ENCODE measurements at places on chromosomes 16 and 17.

- DNase-seq, result no peak
Measured at GRCh38 chr17:49843774-49844350, 4.0 kb downstream of the TAC4 start.

DNA sequence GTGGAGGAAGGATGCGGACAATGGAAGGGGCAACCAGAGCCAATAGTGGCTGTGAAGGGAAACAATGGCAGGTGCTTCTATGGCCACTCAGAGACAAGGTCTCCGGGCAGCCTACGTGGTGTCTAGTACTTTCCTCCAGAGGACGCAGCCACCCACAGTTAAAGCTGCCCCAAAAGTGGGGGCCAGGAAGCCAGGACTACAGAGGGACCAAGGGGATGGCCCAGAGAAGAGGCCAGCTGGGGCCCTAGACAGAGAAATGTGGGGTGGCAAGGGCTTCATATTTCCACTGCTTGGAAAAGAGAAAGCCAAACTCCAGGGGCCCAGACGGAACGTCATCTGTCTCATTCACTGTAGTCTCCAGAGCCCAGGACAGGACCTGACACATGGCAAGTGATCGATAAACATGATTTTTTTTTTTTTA is 837 bp upstream of the PER1 start:
- no peak for DNase-seq

DNA sequence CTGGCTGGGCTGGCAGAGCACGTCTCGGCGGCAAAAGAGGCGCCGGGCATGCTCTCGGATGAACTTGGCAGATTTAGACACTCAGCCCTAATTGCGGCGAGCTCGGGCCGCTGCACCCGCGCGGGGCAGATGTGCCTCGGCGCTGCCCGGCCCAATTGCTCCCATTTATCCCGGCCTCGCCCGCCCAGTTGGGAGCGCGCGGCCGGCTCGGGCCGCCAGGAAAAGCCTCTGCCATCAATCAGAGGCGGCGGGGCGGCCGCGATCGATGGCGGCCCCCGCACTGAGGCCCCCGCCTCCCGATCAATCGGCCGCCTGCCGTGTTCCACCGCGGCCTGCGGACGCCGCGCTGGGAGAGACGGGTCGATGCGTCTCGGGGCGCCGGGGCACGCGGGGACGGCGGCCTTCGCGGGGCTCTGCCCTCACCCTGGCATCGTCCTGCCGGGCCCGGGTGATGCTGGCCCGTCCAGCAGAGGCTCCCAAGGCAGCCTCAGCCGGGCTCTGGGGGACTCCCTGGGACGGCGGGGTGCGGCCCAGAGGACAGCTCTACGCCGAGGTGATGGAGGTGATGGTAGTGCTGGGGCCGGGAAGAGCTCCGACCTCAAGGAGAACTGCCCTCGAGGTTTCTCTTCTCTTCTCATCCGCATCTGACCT is 200.9 kb upstream of the N4BP1 start:
- no peak for DNase-seq

DNA sequence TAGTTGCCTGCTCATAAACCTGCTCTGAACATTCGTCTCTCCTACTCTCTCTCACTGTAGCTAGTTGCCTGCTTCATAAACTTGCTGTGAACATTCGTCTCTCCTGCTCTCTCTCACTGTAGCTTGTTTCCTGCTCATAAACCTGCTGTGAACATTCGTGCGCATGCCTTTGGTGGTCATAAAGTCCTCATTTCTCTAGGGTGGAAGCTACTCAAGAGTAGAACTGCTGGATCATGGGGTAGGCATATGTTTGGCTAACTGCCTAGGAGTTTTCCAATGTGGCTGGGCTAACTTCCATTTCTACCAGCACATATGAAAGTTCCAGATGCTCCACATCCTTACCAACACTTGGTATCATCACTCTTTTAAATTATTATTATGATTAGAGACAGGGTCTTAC is 174.6 kb upstream of the RPH3AL start:
- no peak for DNase-seq

GRCh38 chr17:69958063-69958462 is 117.0 kb upstream of the KCNJ16 start:
- no peak for DNase-seq

DNA sequence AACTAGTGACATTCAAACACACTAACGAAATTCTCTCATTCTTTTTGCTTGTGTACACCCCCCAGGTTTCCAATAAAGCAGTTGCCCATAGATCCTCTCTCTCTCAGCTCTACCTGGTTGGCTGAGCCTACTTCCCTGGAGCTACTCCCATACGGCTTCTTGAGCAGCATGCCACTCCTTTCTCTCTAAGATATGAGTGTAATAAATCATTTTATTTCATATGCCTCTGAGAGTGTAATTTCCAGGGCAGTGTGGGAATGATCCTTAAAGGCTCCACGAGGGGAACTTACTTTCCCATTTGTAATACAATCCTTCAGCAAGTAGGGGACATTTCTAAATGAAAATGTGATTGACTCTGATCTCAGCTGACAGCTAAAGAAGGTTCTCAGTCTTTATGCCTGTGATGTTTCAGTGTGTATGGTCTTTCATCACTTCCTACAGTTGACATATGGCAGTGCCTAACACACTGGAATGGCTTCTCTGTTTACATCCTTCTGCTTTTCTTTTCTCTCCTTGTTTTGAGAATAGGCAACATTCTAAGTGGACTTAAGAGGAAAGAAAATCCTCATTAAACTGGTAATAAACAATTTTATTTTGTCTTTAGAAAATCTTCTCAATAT is 1194.3 kb upstream of the CDH8 start:
- no peak for DNase-seq

- DNase-seq, result no peak
Measured at GRCh38 chr16:49929626-49930025, 73.7 kb upstream of the ZNF423 start.

DNA sequence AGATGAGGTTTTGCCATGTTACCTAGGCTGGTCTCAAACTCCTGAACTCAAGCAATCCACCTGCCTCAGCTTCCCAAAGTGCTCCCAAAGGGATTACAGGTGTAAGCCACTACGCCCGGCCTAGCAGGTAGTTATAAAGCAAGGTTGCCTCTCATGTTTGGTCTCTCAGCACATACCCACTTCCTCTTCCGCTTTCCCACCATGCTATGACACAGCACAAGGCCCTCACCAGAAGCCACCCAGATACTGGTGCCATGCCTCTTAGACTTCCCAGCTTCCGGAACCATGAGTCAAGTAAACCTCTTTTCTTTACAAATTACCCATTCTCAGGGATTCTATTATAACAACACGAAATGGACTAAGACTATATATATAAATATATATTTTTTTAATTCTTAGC is 143.6 kb downstream of the COPRS start:
- no peak for DNase-seq

DNA sequence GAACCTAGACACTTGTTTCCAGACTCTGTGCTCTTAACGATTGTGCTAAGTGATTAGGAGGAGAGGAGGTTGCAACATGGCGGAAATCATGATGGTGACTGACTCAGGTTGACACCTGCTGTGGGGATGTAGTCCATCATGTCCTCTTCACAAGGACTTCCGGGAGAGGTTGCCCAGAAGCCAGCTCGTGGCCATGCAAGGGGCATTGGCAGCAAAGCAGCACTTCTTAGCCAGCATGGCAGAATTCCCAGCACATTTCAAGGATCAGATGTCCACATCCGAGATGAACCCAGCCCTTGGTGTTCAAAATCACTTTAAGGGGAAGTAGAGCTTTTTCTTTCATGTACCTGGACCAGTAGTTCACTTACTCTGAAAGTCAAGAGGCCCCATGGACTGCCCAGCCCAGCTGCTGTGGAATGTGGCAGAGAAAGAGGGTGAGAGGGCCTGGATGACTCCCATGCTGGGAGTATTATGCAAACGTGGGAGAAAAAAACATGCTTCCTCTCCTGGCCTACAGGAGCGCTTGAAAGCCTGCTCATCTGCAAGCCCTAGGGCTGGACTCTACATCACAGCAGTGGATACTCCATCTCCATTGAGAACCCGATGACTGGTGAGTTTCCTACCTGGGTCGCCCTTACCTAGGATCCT is 65.5 kb downstream of the IRX6 start:
- no peak for DNase-seq

DNA sequence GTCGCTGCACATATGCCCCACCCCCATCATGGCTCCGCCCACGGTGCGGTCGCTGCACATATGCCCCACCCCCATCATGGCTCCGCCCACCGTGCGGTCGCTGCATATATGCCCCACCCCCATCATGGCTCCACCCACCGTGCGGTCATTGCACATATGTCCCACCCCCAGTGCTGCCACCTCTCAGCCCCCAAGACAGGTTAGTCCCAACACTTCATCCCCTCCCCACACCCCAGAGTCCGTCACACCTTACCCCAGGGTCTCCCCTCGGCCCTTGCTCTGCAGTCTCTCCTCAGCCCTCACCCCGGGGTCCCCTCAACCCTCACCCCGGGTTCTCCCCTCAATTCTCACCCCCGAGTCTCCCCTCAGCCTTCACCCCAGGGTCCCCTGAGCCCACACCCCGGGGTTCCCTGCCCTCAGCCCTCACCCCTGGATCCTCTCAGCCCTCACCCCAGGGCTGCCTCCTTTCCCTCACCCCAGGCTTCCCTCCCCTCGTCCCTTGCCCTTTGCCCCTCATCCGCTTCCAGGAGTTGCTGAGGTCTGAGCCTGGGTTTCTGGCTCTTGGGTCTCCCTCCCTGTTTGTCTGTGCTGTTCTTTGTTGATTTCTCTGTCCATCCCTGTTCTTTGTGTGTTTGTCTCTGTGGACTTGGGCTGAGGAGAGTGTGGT is 25.6 kb downstream of the TPSG1 start:
- no peak for DNase-seq

DNA sequence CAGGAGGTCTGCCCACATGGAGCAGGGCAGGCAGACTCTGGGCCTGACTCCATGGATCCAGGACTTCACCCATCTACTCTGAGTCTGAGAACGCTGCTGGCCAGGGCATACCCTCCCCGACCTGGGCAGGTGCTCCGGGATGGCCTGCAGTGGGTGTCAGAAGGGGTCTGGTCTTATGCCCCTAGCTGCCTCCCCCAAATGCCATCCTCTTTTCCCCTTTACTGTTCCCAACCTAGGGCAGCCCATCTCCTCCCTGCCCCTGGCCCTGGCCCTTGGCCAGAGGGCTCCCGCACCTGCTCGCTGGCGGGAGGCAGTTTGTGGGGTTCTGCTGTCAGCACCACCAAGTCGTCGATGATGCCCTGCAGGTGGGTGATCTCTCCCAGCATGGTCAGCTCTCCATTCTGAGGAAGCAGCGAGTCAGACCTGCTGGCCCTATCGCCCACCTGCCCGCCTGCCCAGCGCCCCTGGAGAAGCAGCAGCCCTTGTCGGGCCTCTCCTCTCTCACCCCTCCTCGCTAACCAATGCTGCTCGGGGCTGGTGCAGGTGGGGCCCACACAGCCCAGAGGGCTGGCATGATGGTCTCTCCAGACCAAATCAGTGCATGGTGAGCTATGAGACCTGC is 8.2 kb downstream of the MTSS2 start:
- no peak for DNase-seq

DNA sequence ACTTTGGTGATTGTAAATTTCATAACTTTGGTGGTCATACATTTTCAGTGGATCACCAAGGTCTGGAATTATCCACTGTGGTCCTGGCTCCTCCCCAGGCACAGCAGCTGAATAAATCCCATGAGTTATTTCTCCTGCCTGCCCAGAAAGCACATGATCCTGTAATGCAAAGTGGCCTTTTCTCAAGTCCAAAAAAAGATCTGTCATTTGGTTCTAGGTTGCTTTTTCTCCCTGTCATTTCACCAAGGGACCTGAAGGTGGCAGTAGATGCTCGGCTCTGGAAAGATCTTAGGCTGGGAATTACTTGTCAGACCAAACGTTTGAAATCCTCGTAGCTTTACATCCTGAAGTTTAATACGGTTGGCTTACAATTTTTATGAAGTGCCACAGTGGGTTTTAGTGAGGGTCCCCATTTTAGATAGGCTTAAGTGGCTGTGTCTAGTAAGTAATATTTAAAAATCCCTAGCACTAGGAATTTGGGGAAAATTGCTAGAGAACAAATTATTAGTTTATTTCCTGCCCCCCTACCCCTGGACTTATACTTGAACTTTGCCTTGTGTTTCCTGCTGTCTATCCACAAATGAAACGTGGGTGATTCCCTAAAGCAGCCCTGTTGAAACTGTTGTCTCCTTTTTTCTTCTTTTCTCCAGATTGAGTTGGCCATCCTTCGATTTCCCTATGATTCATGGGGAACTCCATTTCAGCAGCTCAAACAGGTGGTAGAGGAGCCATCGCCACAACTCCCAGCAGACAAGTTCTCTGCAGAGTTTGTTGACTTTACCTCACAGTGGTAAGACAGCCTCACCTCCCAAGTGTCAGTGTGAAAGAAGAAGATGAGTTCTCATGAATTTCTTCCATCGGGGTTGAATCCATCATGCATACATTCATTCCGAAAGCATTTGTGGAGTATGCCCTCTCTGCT is 111.7 kb downstream of the MAP2K6 start:
- DNase-seq, result no peak

DNA sequence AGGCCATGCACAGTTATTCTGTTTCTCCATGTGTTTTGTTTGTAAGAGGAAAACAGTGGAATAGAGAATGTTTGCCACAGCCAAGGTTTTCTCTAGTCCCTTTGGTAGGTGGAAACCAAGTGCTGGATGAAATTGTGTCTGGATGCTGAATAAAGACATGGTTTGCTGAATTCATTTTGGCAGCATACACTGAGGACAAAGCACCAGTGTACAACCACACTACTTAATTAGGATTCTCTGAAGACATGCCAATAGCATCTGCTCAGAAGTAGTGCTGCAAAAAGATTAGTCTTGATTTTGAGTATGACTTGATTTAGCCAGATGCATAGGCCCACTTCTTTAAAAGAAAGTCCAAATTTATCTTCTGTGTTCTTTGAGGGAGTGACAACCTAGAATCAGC is 230.5 kb upstream of the CACNG5 start:
- no peak for DNase-seq

DNA sequence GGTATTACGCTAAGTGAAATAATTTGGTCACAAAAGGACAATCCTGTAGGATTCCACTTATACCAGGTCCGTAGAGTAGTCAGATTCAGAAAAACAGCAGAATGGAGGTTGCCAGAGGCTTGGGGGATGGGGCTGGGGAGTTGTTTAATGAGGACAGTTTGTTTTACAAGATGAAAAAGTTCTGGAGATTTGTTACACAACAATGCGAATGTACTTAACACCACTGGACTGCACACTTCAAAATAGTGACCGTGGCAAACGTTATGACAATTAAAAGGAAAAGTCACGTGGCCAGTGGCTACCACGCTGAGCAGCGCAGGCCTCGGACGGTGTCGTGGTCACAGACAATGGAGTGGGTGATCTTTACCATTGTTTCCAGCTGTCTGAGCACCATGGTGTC is 338.1 kb downstream of the SEC14L1 start:
- DNase-seq, result no peak

- DNase-seq, result no peak
Measured at GRCh38 chr17:9566067-9566466, 9.6 kb downstream of the STX8 start.

- no peak for DNase-seq
Measured at GRCh38 chr17:38745545-38745944, 2.6 kb downstream of the PCGF2 start.

- DNase-seq, result no peak
Measured at GRCh38 chr17:45692661-45693060, 91.5 kb upstream of the CRHR1 start.
